ENCODE measurements at places on chromosomes 5 and 9.

GRCh38 chr5:133565993-133566392 lies 46.3 kb downstream of the FSTL4 start:
- H3K27me3 ChIP-seq: no peaks in the 10 kb centered on the region
- H3K4me3 ChIP-seq: no peak overlapping the region
- no peak overlapping the region for H3K27ac ChIP-seq
- no peak for DNase-seq
- no peaks in the 10 kb centered on the region for H3K4me1 ChIP-seq

DNA sequence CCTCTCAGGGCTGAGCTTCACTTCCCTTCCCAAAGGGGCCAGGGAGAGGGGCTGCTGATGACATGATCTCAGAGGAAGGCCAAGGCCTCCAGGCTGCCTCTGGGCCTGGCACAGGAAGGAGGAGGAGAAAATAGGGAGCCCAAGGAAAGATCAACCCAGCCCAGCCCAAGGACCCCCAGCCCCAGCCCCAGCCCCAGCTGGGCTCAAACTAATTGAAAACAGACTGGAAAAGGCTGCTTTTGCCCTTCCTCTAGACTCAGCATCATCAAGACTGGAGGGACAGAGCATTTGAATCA lies 18.3 kb upstream of the KCNIP1 start:
- DNase-seq: no peak
- H3K27ac ChIP-seq: no peak overlapping the region
- H3K36me3 ChIP-seq: no peaks in the 10 kb centered on the region
- H3K27me3 ChIP-seq: no peaks in the 10 kb centered on the region
- no peaks in the 10 kb centered on the region for H3K4me1 ChIP-seq

DNA sequence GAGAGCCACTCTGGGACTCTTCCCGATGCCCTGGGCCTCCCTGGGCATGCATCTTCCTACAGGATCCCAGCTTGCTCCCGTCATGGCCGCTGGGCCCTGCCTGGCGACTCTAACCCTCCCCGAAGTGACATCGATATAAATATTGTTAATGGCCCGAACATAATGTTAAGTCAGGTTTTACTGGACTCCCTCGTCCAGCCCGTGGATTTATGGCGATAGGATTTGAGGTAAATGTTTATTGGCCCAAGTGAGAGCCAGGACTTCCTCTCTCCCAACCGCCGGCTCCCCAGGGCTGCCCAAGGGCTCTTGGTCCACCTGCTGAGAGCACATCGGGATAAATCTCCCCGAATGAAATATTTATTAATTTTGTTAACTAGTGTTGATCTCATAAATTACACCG lies 246.3 kb downstream of the PBX3 start:
- H3K4me3 ChIP-seq: no peak overlapping the region
- H3K27ac ChIP-seq: no peak overlapping the region
- no peaks in the 10 kb centered on the region for H3K27me3 ChIP-seq
- no peaks in the 10 kb centered on the region for H3K36me3 ChIP-seq
- no peaks in the 10 kb centered on the region for H3K4me1 ChIP-seq

- H3K4me1 ChIP-seq: no peaks in the 10 kb centered on the region
- H3K4me3 ChIP-seq: no peak overlapping the region
- H3K27me3 ChIP-seq: no peaks in the 10 kb centered on the region
- H3K27ac ChIP-seq: no peak overlapping the region
- no peaks in the 10 kb centered on the region for H3K36me3 ChIP-seq
- no peak for DNase-seq
Observed at GRCh38 chr5:119792161-119792799, 162.9 kb downstream of the FAM170A start.

DNA sequence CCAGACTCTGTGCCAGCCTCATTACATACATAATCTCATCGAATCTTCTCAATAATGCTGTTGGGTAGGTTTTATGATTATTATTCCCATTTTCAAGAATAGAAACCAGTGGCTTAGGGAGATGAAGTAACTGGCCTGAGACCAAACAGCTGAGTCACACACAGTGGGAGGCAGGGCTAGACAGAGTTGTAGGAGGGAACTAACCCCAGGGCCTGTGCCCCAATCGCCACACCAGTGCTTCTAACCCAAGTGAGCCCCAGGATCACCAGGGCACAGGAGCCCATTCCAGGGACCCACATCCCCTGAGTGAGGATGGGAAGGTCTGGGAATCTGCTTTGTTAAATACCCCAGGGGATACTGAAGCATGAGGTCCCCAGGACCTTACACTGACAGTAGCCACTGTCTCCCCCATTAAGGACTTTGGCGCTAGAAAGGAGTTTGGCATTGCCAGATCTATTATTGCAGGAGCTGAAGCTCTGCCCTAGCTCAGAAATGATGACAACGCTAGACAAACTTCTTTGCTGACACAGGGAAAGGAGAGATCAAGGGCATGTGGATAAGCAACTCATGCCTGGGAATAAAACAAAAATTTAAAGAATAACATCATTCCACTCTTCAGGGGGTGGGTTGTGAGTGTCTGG lies 63.8 kb upstream of the PPARGC1B start:
- no peak overlapping the region for H3K27ac ChIP-seq
- H3K4me1 ChIP-seq: no peaks in the 10 kb centered on the region

DNA sequence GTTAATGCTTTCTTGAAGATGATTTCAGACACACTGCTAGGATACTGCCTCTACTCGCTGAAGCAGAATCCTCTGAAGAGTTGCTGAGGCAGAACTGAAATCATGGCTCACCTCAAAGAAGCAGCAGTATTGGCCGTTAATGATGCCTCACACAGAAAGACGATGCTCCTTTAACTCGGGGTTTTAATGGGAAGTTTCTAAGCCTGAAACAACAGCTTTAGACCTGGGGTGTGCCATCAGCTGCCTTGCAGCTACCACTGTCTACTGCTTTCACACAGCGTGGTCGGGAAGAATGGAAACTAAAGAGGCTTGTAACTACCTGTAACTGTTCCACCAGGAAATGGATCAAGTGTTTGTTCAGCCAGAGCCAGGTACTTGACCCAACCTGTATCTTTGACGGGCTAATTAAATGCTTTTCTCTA lies at the start of gene CTXN3:
Gene CTXN3, plus strand, starts transcription at position 65 of the 422 bp plus-strand sequence. CDS start 8,440 bp downstream, outside the sequence.
- H3K4me3 ChIP-seq: no peak within 1 kb of the TSS
- DNase-seq: no peak
- H3K36me3 ChIP-seq: no peaks in the 10 kb centered on the region

- H3K4me1 ChIP-seq: no peaks in the 10 kb centered on the region
- no peak for DNase-seq
- H3K27ac ChIP-seq: no peak overlapping the region
- no peak overlapping the region for H3K4me3 ChIP-seq
Observed at GRCh38 chr5:32514806-32515205, 70.3 kb upstream of the ZFR start.

- no peak overlapping the region for H3K4me3 ChIP-seq
- H3K4me1 ChIP-seq: peaks cover 21% of the 10 kb centered on the region
- DNase-seq: no peak
- no peaks in the 10 kb centered on the region for H3K27me3 ChIP-seq
- peak overlapping the region; percentile 21 for H3K27ac ChIP-seq
Observed at GRCh38 chr5:158953929-158954534, 145.7 kb downstream of the EBF1 start.

DNA sequence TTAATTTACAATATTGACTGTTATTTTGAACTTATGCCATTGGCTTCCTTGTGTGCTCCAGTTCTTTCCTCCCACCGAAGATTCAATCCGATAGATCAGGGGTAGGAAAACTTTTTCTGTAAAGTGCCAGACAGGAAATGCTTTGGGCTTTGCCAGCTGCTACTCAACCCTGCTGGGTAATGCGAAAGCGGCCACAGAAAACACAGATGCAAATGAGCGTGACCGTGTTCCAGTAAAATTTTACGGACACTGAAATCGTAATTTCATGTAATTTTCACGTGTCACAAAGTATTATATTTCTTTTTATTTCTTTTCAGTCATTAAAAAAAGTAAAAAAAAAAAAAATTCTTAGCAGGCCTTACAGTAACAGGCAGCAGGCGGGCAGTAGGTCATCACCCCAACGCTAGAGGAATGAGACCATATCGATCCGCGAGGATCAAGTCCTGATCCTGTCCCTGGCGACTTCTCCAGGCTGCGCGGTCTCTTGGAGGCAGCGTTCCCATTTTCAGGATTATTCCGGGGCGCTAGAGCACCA lies 599 bp downstream of the NMRK1 start:
- peaks cover 64% of the 10 kb centered on the region for H3K4me1 ChIP-seq
- H3K36me3 ChIP-seq: no peaks in the 10 kb centered on the region
- no peak for DNase-seq
- peak overlapping the region; percentile 98 for H3K27ac ChIP-seq
- no peaks in the 10 kb centered on the region for H3K27me3 ChIP-seq

DNA sequence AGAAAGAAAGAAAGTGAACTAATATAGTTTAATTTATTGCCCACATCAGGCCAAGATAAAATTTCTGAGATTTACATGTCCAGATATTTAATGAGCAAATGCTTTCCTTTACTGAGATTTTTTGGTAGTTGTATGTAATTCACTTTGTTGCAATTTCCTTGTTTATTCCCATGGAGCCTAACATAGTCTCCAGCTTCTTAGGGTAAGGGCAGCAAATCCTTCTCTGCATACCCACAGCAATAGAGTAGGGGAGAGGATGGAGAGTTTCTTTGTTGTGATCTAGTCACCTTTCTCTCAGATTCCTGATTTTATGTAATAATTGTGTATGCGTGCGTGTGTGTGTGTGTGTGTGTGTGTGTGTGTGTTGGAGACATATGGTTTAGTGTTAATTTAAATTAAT lies 51.6 kb upstream of the DPYSL3 start:
- DNase-seq: no peak
- no peak overlapping the region for H3K4me3 ChIP-seq
- no peaks in the 10 kb centered on the region for H3K4me1 ChIP-seq
- H3K27me3 ChIP-seq: no peaks in the 10 kb centered on the region

- H3K4me1 ChIP-seq: no peaks in the 10 kb centered on the region
- H3K27ac ChIP-seq: no peak overlapping the region
- no peaks in the 10 kb centered on the region for H3K36me3 ChIP-seq
- no peak overlapping the region for H3K4me3 ChIP-seq
Observed at GRCh38 chr5:173399851-173400250, 71.6 kb upstream of the STC2 start.

DNA sequence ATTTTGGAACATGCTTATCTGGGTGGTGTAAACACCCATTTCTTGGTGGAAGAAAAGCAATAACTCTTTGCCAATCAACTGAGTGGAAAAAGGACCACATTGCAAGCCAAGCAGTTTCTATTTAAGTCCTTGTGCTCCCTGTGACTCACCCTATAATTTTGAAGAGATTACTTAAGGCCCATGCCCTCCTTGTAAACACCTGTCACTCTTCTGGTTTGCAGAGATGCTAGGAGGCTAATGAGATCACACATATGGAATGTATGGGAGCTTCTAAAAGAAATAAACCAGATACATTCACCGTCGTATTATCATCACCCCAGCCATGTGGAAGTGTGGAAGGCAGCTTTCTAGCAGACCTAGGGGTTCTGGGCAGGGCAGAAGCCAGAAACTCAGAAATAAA lies 337.1 kb downstream of the GADD45G start:
- peak overlapping the region; percentile 69 for H3K27ac ChIP-seq
- no peak overlapping the region for H3K4me3 ChIP-seq
- no peak for DNase-seq
- H3K36me3 ChIP-seq: no peaks in the 10 kb centered on the region
- H3K27me3 ChIP-seq: no peaks in the 10 kb centered on the region
- H3K4me1 ChIP-seq: peaks cover 40% of the 10 kb centered on the region

GRCh38 chr9:87601176-87601575 lies 103.5 kb downstream of the DAPK1 start:
- H3K4me3 ChIP-seq: no peak overlapping the region
- no peaks in the 10 kb centered on the region for H3K36me3 ChIP-seq
- H3K4me1 ChIP-seq: peaks cover 11% of the 10 kb centered on the region
- no peak overlapping the region for H3K27ac ChIP-seq
- no peaks in the 10 kb centered on the region for H3K27me3 ChIP-seq
- DNase-seq: no peak

DNA sequence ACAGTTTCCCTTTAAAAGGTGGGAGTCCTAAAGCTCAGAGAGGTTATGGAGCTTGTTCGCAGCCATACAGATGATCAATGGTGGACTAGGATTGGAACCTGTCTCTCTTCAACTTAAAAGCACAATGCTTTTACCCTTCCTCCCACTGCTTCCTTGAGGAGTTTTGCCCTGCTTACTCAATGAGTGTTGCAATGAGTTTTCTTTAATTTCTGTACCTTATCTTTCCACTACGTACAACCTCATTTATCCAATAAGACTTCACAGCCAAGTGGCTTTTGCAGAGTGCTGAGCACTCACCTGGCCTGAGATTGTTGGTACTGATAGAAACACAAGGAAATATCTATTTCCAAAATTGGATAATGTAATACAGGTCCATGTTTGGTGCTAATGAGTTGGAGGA lies 64.7 kb upstream of the ANKRD55 start:
- no peak for DNase-seq
- H3K4me3 ChIP-seq: no peak overlapping the region
- no peaks in the 10 kb centered on the region for H3K27me3 ChIP-seq
- H3K36me3 ChIP-seq: no peaks in the 10 kb centered on the region

DNA sequence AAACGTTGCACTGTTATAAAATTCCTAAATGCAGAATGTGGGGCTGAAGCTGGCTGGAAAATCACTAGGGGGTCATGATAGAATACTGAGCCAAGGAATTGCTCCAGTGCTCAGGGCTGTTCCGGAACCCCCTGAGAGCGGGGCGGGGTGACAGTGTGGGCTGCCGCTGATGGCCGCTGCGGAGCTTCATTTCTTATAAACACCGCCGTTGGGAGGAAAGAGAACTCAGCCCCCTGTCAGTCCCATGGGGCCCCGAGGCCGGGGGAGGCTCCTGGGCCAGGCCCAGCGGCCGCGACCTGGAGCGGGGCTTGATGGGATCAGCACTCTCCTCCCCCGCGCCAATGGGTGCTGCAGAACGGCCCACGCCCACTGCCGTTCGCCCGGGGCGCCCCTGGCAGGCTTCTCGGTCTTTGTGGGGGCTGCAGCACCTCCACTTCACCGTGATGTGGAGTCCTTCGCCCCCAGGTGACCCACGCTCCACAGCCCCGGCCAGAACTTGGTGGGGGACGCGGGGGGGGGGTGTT lies 5.2 kb upstream of the IRF1 start:
- peaks cover 56% of the 10 kb centered on the region for H3K4me1 ChIP-seq
- no peak for DNase-seq
- peak overlapping the region; percentile 66 for H3K4me3 ChIP-seq
- H3K27ac ChIP-seq: peak overlapping the region; percentile 93

- no peak overlapping the region for H3K27ac ChIP-seq
- no peaks in the 10 kb centered on the region for H3K36me3 ChIP-seq
- H3K4me1 ChIP-seq: peaks cover 26% of the 10 kb centered on the region
- DNase-seq: no peak
- H3K4me3 ChIP-seq: no peak overlapping the region
Observed at GRCh38 chr9:89482056-89482851, 15.7 kb downstream of the SEMA4D start.

DNA sequence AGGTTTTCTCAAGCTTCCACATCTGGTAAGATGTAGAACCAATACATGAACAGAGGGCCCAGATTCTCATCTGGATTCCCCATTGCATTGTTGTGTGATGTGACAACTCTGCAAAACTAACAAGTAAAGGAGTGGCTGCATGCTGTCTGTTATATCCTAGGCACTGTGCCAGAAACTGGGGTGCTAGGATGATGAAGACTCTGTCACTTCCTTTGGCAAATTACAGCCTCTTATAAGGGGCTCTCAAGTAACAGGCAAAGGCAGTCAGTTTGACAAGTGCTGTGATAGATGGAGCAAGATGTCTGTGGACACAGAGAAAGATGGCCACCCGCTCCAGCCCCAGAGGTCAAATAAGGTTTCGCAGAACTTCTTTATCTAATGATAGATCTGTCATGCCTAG lies 115.7 kb downstream of the PAPPA start:
- no peaks in the 10 kb centered on the region for H3K4me1 ChIP-seq
- H3K4me3 ChIP-seq: no peak overlapping the region
- no peak for DNase-seq
- H3K36me3 ChIP-seq: no peaks in the 10 kb centered on the region
